Heart right ventricle (tissue), 16 donors: ENCODE measurements at places on chromosomes 13 and 19.

DNA sequence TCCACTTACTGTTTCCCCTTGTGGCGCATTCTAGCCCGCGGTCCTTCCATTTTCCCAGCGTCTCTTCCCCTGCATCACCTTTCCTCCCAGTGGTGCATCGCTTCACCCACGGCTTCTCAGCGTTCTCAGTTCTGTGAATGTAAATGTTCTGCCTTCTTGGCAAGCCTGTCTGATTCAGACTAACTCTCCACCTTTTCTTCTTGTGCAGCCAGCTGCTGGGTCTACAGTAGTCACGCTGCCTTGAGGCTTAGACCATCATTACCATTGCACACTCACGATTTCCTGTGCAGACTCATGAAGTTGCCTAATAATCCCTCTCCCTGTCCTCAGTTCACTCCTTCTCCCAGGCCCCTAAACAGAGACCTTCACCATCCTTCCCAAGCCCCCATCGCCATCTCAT lies 75.0 kb downstream of the DHRS12 start:
- DNase-seq, result no peak

- no peak for DNase-seq
These were observed 6.4 kb downstream of the NUDT15 start for GRCh38 chr13:48043789-48044503.

DNA sequence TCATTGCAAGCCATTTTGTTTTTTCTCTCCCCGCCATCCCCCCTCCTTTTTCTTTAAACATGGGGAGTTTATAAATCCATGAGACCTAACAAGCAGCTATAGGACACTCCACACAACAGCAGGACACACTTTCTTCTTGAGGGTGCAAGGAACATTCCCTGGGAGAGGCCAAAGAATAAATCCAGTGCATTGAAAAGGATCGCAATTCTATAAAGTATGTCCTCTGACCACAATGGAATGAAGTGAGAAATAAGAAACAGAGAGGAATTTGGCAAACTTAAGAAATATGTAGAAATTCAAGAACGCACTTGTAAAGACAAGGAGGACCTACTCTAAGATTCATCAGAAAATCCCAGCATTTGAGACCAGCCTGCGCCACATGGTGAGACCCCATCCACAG lies 11.9 kb downstream of the KLF2 start:
- no peak for DNase-seq

GRCh38 chr13:114203536-114203935 lies 24.5 kb downstream of the CFAP97D2 start:
- DNase-seq, result no peak

DNA sequence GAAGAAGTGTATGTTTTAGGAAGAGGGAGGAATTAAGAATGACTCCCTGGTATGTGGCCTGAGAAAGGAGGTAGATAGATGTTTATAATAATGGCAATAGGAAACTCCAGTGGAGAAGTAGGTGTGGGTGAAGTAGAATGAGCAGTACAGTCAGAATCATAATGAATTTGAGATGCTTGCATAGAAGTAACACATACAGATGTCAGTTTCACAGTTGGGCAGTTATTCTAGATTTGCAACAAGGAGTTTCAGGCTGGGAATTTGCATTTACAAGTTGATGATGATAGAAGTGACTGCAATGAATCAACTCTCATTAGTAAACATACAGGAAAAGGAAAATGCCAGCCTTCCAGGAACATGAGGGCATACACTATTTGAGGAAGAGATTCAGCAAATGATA lies 149.0 kb downstream of the SLITRK1 start:
- DNase-seq, result no peak

DNA sequence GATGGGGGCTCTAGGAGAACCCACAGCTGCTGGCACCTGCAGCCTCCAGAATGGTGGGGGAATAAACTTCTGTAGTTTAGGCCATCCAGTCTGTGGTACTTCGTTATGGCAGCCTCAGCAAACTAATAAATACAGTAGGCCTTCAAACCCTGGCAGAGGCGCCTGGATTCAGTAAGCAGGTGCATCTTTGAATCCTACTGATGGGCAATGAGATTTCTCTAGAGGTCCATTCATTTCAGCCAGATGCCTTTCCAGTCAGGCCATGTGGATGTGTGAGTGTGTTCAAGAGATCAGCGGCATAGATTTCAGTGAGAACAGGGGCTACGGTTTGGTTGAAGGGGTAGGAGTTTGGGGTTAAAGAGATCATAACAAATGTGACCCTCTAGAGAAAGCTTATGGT lies 183.5 kb upstream of the RNF113B start:
- DNase-seq, result no peak

- DNase-seq, result no peak
These were observed 45.6 kb upstream of the UBE2L5 start for GRCh38 chr13:30376426-30377311.

GRCh38 chr19:29364224-29364726 lies 151.3 kb upstream of the UQCRFS1 start:
- DNase-seq, result no peak

DNA sequence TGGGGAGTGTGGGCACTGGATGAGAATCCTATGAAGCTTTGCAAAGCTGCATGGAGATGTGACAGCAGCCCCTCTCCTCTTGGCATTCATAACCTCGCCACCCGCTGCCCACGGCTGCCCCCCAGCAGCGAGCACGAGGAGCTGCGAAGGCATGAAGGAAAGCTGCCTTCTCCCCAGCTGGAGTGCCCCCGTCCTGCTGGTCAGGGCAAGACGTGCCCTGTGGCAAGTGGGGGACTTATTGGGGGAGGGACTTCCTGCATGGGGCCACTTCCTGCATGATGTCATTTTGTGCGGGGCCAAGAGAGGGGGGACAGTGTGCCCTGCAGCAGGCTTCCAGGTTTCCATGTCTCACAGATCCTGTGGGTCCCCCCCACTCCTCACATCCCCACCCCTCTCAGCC lies 85.9 kb downstream of the TSHZ3 start:
- DNase-seq, result no peak

- DNase-seq, result no peak
These were observed 754 bp downstream of the DNAJB1 start for GRCh38 chr19:14517446-14517839.

- DNase-seq, result peak; percentile 88
These were observed at the start of gene RFXAP for GRCh38 chr13:36818804-36819738. Gene RFXAP (plus strand): TSS chr13:36819222. CDS start chr13:36819358, 136 bp downstream.

DNA sequence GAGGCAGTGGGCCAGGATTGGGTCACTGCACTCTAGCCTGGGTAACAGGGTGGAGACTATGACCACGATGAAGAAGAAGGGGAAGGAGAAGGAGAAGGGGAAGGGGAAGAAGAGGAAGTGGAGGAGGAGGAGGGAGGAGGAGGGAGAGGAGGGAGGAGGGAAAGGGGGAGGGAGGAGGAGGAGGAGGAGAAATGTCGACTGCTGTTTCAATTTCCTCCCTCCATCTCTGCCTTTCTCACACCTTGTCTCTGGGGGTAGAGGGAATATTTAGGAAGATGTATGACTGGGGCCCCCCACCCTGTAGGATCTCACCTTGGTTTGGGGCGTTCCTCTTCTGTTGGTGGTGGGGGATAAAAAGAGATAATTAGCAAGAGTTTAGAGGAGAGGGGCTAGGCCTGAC lies 3.8 kb downstream of the TNNT1 start:
- no peak for DNase-seq

- no peak for DNase-seq
These were observed 122.7 kb upstream of the FRY start for GRCh38 chr13:31908696-31909411.

- DNase-seq, result peak; percentile 22
These were observed 50.6 kb upstream of the UQCRFS1 start for GRCh38 chr19:29263305-29264135.

- no peak for DNase-seq
These were observed 14.4 kb upstream of the SACS start for GRCh38 chr13:23447927-23448326.

GRCh38 chr13:29507356-29507755 lies 88.1 kb downstream of the SLC7A1 start:
- no peak for DNase-seq

DNA sequence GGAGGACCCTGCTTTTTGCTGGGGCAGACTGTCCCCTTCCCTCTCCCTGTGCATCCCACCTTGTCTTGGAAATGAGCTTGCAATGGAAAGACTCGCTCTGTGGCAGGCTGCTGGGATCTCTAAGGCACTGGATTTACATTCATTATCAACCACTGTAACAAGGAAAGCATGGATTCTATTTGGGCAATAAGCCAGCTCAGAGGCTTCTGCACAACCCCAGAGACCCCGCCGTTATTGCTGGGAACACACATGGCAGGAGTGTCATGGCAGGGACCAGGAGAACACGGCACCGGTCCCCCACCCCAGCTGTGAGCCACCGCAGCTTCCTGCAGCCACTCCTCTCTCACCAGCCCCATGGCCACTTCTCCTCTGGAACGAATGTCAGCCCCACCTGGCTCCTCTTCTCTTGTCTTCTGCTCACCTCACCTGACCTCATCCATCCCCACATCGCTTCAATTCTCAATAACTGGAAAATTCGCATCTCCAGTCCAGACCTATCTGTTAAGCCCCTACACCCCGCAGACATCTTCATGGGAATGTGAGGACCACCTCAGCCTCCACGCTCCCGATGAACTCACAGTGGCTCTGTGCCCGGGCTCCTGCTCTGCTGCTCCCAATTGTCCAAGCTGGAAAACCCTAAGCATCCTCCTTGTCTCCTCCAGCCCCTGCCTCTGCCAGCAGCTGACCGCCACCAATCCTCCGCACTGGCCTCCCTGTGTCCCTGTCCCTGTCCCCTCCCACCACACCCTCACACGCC lies 181.5 kb downstream of the USP12 start:
- DNase-seq, result no peak

GRCh38 chr19:56333506-56333905 lies 18.9 kb upstream of the ZSCAN5A start:
- no peak for DNase-seq

- DNase-seq, result no peak
These were observed 118.7 kb downstream of the POSTN start for GRCh38 chr13:37479916-37480315.

DNA sequence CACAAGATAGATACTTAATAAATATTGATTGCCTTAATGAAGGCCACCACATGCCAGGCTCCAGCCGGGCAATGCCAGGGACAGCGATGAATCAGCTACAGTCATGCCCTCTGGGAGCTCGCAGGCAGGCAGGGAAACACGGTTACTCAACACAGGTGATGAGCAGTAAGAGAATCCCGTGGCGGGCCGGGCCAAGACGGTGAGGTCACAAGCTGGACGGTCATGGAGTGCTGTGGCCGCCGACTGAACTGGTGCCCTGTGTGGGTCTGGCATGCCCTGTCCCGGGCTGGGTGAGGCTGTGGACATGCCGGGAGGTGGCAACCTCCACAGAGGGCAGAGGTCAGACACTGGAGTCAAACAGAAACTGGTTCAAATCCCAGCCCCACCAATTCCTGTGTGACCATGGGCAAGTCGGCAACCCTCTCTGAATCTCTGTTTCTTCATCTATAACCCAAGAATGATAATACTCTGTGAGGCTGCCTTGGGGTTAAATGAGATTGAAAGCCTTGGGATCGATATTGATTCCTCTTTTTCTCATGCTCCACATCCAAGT lies 13.2 kb upstream of the PAK4 start:
- DNase-seq, result no peak

DNA sequence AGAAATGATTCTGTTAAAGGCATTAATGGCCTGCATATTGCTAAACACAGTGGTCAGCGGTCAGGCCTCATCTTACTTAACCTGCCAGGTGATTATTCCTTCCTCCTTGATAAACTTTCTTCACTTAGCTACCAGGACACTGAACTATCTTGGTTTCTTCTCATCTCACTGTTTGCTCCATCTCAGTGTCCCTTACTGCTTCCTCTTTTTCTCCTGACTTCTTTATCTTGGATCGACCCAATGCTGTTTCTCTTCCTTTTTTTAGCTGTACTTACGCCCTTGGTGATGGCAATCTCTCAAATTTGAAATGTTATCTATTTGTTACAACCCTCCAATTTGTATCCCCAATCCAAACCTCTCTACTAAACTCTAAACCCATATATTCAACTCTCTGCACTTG lies 7.8 kb upstream of the CLC start:
- DNase-seq, result no peak

- DNase-seq, result no peak
These were observed 20.8 kb upstream of the ASPDH start for GRCh38 chr19:50534478-50534877.

- DNase-seq, result no peak
These were observed 5.1 kb downstream of the ZNF793 start for GRCh38 chr19:37511821-37512220.

GRCh38 chr19:37056776-37057175 lies 21.5 kb upstream of the ZNF420 start:
- no peak for DNase-seq

DNA sequence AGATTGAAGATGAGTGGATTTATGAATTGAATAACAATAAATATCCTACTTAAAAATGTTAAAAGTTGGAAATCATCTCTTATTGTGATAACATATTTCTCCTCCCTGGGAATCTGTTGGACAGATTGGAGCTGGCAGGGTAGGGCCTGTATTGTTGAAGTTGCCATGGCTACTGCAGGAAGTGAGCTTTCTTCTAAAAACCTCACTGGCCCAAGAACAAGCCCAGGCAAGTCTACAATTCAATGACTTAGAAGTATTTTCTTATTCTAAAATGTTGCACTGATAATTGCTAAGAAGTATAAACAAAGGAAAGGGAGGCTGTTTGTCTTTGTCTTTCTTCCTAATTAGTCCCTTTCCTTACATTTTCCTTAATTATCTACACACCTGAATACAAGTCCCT lies 112.1 kb downstream of the DLEU7 start:
- DNase-seq, result no peak

DNA sequence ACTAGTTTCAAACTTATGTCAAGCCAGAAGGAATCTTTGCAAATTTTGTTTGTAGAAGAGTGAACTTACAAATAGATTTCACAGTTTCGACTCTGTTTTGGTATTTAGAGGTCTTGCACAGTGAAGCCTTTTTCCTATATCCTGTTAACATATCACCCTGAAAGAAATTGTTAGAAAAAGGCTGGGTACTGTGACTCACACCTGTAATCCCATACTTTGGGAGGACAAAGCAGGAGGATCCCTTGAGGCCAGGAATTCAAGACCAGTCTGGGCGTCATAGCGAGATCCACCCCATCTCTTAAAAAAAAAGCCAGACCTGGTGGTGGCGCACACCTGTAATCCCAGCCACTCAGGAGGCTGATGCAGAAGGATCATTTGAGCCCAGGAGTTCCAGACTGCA lies 224.0 kb downstream of the GGACT start:
- no peak for DNase-seq

DNA sequence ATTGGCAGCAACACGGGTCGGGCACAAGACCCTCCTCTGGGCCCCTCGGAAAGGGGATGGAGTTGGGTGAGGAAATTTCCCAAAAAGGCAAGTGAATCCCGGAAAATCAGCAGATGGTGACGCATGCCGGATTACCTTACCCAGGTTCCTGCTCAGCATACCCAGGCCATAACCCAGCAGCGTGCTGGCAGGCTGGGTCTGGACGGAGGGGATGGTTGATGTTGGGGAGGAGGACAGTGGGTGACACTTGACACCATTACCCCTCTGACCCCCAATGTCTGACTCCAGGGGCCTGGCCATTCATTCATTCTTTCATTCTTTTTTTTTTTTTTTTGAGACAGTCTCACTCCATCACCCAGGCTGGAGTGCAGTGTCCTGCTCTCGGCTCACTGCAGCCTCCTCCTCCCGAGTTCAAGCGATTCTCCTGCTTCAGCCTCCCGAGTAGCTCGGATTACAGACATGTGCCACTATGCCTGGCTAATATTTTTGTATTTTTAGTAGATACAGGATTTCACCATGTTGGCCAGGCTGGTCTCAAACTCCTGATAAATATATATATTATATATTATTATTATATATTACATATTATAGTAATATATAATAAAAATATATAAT lies 799 bp downstream of the PVR start:
- DNase-seq, result no peak

GRCh38 chr13:73808318-73808717 lies 325.9 kb downstream of the KLF12 start:
- no peak for DNase-seq

GRCh38 chr13:101408154-101408553 lies 8.2 kb downstream of the NALCN start:
- DNase-seq, result no peak
